ENCODE measurements at places on chromosomes 5 and 9.

GRCh38 chr9:76557674-76558225 is 98.8 kb downstream of the GCNT1 start:
- DNase-seq, result peak; percentile 30

DNA sequence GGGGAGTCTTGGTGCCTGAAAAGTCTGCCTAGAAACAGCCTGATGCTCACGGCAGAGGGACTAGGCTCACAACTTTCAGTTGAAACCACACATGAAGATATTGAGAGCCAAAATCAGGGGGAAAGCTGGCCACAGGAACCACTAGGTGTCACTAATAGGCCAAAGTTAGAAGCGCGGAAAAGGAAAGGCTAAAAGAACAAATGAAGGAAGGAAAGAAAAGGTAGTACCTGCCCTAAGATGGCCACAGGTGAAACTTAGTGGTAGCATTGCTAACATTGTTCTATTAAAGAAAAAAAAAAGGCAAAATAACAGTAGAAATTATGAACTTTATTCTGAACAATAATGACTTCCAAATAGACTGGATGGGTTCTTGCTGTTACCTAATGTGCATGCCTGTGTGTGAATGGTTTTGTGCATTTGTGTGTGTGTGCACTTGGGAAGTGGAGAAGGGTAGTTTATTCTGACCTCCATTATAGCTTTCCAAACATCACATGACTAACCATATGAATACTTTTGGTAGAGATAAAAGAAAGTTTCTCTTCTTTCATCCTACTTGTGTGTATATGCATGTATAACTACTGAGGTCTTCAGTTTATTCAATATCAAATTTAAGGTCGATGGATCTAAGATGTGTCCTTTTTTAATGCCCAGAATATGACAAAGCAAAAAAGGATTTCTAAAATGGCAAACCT is 2.1 kb upstream of the RFESD start:
- DNase-seq, result peak; percentile 67

GRCh38 chr5:74633695-74634094 is 6.8 kb downstream of the ENC1 start:
- DNase-seq, result no peak

GRCh38 chr9:8718121-8718725 is 918.6 kb upstream of the DMAC1 start:
- no peak for DNase-seq

- no peak for DNase-seq
Measured at GRCh38 chr5:16737620-16738364, 121.0 kb upstream of the RETREG1 start.

DNA sequence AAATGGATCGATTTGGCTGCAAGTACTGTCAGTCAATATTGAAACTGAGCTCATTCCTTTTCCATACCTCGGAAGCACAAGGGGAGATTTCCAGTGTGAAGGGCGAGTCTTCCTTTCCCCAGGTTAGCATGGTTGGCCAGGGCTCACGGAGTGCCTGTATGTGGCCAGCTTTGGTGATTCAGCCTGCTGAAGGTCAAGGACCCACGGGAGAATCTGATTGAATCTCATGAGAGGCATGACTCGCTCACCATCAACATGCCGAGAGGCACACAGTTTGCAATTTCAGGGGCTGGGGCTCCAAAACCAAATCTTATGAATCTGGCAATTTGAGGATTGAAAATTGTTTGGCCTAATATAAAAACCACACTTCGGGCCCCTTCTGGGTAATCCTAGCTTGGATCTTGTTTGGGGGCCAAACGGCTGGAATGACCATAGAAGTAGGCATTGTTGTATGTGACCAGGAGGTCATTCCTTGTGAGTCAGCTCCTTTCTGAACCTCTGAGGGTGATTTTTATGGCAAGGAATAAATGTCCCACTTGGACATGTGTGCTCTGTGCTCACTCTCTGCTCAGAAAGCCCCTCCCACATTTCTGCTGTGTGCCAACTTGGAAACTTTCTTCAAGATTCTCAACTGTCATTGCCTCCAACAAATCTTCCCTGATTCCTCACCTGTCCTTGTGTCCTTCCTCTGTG is 69.8 kb downstream of the DOCK2 start:
- peak; percentile 22 for DNase-seq

GRCh38 chr9:85510830-85511504 is 230.8 kb downstream of the AGTPBP1 start:
- DNase-seq, result no peak

- DNase-seq, result no peak
Measured at GRCh38 chr5:11305245-11305644, 544.2 kb upstream of the DAP start.

DNA sequence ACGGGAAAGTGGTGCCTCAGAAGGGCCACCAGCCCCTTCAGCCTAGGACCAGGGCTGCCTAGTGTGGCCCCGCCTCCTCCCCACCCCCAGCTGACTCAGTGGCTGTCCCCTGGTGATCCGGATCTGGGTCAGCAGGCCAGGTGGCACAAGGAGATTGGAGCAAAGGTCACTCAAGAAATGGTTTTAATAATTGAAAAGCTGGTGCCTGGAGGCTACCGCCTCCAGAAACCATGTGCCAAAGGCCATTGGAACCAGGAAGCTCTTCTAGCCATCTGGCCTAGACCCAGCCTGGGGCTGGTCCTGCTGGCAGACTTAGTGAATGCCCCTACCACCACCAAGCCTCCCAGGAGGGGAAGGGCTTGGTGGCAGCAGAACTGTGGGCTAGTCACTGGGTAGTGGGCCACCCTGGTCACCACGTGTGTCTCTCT is 1.5 kb downstream of the ST6GALNAC4 start:
- no peak for DNase-seq

DNA sequence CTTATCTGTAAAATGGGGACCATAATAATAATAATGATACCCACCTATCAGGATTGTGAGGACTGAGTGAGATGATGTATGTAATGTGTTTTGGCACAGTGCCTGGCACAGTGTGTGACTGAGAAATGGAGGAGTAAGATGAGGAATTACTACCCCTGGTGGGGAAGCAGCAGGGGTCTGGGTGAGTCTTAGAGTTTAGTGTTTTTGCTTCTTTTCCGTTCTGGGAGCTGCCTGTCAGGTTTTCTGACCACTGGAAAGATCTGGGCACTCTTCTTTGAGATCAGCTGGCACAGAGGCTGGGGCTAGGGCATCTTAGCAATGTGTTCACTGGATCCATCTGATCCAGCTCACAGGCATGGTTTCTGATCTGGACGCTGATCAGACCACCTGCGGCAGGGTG is 8.5 kb downstream of the LCP2 start:
- DNase-seq, result no peak

DNA sequence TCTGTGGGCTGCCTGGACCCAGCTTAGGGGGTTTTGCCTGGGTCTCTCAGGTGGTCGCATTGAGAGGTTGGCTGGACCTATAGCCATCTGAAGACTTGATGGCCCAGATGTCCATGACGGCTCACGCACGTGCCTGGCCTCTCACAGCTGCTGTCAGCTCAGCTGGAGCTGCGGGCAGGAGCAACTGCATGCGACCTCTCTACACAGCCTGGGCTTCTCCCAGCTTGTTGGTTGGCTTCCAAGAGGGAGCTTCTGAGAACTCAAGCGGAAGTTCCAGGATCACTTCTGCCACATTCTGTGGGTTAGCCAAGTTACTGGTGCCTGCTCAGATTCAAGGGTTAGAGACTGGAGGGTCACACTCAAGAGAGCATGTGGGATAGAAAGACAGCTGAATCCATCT is 99.2 kb downstream of the DAPK1 start:
- no peak for DNase-seq

DNA sequence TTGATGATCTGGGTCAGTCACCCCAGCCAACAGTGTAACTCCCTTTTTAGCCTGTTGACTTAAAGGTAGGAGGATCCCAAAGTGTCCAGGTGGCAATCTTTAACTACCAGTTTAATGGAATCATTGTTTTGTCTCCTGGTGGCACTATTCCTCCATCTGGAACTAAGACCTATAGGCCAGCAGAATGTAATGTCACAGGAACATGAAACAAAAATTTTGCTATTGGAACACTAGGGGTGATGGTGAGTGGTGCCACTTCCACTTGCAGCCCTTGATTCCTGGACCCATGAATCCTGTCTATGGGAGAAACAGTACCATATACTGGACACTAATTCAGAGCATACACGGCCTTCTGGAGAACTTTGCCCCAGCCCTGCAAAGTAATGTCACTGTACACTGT is 219.5 kb upstream of the RASA1 start:
- DNase-seq, result no peak

GRCh38 chr9:68974431-68974830 is 39.5 kb downstream of the PRKACG start:
- no peak for DNase-seq

DNA sequence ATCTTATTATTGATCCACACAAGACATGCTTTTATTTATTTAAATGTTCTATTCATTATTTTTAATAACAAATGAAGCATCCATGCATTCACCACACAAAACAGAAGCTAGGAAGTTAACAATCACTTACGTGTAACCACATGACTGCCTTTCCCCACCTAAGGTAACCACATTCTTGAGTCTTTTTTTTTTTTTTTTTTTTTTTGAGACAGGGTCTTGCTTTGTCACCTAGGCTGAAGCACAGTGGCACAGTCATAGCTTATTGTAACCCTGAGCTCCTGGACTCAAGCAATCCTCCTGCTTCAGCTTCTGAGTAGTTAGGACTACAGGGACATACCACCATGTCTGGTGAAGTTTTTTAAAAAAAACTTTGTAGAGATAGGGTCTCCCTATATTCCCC is 133.0 kb downstream of the DOCK2 start:
- no peak for DNase-seq

GRCh38 chr9:78860801-78861475 is 564.0 kb downstream of the PSAT1 start:
- DNase-seq, result peak; percentile 43

DNA sequence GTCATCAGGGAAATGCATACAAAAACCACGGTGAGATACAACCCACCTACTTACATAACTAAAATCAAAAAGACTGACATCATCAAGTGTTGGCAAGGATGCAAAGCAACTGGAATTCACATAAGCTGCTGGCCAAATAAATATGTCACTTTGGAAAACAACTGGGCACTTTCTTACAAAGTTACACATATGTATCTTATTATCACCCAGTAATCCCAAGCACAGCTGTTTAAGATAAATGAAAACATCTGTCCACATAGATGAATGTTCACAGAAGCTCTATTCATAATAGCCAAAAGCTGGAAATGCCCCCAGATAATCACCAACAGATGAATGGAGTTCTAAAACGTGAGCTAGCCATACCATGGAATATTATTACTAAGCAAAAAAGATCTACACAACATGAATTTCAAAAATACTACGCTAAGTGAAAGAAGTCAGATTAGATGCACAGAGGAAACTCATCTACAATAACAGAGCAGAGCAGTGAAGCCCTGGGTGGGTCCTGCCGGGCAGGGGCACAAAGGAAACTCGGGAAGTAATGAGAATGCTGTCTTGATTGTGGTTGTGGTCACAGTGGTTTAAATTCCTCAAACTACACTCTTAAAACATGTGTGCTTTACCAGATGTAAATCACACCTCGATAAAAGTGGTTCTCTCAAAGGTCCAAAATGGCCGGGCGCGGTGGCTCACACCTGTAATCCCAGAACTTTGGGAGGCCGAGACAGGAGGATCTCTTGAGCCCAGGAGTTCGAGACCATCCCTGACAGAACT is 8.5 kb downstream of the CAMSAP1 start:
- DNase-seq, result no peak
